T follicular helper cell (primary cell): ENCODE measurements at places on chromosomes 16 and 17.

DNA sequence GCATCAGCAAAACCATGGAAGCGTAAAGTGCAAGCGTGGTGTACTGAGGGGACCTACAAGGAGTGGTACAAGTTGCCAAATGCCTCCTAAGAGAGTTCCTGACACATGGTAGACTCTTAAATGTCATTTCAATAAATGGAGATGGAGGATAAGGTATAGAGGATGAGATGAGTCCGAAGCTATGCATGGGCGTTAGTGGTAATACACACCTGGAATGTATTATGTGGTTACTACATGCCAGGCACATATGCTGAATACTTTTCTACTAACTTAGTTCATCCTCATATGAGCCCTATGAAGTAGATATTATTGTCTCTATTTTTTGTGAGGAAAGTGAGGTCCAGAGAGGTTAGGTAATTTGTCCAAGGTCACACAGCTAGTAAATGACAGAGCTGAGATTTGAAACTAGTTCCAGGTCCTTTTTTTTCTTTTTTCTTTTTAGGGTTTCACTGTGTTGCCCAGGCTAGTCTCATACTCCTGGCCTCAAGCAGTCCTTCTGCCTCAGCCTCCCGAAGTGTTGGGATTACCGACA lies 15.5 kb downstream of the YPEL2 start:
- no peak for DNase-seq

GRCh38 chr16:19346335-19346922 lies 60.9 kb downstream of the CLEC19A start:
- DNase-seq: no peak

DNA sequence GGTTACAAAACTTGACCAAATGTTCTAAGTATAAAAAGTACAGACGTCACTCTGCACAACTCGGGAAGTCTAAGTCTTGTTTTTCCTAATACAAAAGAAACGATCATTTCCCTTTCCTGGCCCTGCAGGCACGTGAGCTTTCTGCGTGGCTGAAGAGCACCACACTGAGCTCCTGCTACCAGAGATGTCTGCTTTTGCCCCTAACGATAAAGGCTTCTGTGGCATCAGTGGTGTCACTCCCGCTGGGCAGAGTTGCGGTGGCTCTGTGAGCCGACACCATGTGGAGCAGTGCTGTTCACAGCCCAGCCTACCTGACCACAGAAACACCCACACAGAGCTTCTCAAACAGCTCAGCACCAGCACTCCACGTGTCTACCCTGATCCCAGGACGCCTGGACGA lies 20.5 kb downstream of the EMC8 start:
- no peak for DNase-seq

DNA sequence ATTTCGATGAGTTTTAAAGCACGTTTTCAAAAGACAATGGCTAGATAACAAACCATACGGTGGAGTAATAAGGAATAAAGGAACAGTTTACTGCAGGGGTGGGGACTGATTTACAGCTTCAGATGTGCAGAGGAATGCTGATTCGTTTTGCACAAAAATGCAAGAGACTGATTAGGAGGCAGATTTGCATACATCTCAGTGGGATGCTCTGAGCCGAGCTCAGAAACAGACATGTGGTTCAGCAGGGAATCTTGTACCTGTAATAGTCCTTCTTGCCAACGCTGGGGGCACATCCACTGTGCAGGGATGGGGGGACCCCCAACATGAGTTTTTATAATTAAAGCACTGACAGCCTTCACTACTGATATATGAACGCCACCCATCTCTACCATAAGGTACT lies 308.0 kb downstream of the GRIN2A start:
- DNase-seq: no peak

GRCh38 chr17:8997994-8998628 lies 23.2 kb upstream of the NTN1 start:
- DNase-seq: peak; percentile 66

- no peak for DNase-seq
Measured at GRCh38 chr17:42639525-42640113, 19.5 kb upstream of the TUBG2 start.

- no peak for DNase-seq
Measured at GRCh38 chr17:5840811-5841446, 229.2 kb upstream of the WSCD1 start.

DNA sequence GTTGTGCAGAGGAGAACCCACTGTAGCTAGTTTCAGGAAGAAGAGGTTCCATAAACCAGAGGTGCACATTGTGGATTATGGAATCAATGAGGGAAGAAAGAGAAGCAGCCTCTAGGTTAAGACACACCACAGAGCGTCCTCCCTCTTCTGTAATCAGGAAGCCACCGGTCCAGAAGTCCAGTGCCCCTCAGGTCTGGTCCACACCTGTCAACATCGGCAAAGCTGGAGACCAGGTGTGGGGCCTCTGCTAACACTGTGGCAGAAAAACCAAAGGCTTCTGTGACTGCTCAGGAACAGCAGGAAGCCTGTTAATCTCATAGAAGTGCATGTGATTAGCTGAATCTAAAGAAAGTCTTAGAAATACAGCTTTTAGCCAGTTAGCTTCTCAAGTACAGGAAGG lies 23.3 kb downstream of the LIMD2 start:
- DNase-seq: no peak

DNA sequence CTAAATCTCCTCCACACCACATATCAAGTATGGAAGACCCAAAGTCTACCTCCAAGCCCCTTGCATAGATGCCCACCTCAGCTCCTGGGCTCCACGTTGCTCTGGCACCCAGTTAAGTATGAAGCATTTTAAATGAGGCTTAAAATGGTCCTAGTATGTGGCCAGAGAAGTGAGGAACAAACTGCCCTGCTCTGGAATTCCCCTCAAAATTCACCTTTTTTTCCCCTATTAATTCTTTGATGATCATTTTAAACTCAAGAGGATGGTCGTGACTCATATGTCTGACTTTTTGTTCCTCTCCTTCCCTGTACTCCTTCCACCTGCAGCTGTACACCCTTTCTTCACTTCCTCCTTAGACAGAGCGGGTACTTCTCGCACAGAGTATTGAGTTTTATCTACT lies 234.5 kb upstream of the MYOCD start:
- no peak for DNase-seq

- no peak for DNase-seq
Measured at GRCh38 chr16:30335598-30336474, 19.3 kb downstream of the CD2BP2 start.

GRCh38 chr17:40576113-40576740 lies 11.0 kb upstream of the CCR7 start:
- DNase-seq: no peak

DNA sequence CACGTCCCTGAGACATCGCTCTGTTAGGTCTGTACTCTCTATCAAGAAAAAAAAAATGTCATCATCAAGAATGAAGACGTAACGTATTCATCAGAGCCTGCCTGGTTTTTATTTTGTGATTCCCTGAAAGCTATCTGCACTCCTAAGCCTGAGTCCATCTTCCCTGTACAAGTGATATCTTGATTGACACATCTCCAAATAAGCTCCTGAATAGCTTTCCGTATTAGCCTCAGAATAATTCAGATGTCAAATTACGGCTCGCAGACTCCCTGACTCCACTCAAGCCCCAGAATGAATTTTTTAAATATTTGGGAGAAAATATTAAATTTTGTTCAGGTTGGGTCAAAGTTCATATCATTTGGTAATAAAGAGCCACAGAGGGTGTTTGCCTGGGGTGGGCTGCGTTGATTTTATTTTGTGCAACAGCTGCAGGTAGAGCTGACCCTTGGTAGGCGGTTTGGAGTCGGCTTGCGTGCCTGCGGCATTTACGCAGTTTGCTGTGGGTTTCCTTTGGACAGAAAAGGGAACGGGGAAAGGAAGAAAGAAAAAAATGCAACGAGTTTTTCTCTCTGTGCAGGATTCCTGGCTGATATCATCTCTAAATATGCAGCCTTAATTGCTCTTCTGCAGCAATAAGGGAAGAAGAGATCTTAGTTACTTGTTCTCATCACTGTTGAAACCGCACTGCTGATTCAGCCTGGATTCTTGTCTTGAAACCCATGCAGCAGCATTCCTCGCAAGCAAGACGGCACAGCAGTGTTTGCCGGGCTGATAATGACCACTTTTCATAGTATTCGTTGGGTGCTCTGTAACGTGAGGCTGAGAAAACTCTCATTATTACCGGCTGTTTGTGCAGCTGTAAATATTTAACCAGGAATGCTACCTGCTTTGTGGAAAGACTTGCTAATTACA lies 114.7 kb downstream of the IRX3 start:
- no peak for DNase-seq

- no peak for DNase-seq
Measured at GRCh38 chr16:76705892-76706291, 428.7 kb downstream of the CNTNAP4 start.

GRCh38 chr17:56393156-56393555 lies 200.3 kb upstream of the NOG start:
- DNase-seq: no peak

GRCh38 chr17:56739776-56740175 lies 93.9 kb downstream of the C17orf67 start:
- no peak for DNase-seq

- no peak for DNase-seq
Measured at GRCh38 chr16:79988721-79989220, 388.2 kb upstream of the MAF start.

- DNase-seq: no peak
Measured at GRCh38 chr17:46759141-46759540, 59.4 kb downstream of the WNT3 start.

DNA sequence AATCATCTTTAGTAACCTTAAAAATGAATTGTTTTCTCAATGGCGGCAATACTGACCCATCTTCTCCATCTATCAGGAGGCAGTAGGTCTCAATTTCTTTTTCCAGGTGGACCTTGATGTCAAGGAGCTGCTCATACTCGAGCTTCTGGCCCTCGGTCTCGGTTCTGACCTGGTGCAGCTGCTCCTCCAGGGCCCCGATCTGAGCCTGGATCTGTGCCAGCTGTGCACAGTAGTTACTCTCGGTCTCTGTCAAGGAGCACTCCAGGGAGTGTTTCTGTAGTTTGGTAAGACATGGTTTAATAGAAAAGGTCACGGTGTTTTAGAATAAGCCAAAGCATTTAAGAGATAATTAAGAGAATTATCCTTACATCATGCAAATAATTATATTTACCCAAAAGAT lies 4.9 kb downstream of the KRT27 start:
- no peak for DNase-seq

- DNase-seq: peak; percentile 52
Measured at GRCh38 chr16:74999609-75000480, 1.0 kb downstream of the ZNRF1 start.

- DNase-seq: no peak
Measured at GRCh38 chr16:49492896-49493626, 119.5 kb downstream of the C16orf78 start.

GRCh38 chr16:72972878-72973571 lies 74.9 kb downstream of the ZFHX3 start:
- DNase-seq: no peak

DNA sequence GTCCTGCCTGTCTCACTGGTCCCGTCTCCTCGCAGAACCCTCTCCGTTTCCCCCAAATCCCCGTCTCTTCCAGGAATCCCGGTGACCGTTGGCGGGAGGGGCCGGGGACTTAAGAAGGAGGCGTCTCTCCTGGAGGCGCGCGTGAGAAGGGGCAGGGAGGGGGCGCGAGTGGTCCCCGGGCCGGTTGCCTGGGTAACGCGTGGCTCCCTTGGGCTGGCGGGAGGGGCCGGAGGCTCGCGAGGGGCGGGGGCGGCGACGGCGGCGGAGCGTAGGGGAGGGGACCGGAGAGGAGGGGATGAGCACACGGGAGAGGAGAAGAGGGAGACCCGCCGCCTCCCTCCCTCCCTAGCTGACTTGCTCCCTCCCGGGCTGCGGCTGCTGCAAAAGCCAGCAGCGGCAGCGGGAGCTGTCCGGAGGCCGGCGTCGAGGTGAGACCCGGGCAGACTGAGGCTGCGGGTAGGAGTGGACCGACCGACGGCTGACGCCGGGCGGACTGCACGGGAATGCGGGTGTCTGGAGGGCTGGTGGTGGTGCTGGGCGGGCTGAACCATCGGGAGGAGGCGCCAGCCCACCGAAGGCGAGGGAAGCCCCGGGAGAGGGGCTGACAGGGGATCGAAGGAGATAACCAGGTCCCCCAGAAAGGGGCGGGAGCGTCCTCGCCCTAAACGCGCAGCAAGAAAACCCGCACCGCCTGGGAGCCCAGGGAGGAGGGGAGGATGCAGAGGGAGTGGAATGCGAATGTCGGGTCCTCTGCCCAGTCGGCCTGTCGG lies at the start of gene PRRT2:
TSS of gene PRRT2 (plus strand) at position 298 of the 770 bp plus-strand sequence. CDS start 862 bp downstream, outside the sequence.
- DNase-seq: no peak

DNA sequence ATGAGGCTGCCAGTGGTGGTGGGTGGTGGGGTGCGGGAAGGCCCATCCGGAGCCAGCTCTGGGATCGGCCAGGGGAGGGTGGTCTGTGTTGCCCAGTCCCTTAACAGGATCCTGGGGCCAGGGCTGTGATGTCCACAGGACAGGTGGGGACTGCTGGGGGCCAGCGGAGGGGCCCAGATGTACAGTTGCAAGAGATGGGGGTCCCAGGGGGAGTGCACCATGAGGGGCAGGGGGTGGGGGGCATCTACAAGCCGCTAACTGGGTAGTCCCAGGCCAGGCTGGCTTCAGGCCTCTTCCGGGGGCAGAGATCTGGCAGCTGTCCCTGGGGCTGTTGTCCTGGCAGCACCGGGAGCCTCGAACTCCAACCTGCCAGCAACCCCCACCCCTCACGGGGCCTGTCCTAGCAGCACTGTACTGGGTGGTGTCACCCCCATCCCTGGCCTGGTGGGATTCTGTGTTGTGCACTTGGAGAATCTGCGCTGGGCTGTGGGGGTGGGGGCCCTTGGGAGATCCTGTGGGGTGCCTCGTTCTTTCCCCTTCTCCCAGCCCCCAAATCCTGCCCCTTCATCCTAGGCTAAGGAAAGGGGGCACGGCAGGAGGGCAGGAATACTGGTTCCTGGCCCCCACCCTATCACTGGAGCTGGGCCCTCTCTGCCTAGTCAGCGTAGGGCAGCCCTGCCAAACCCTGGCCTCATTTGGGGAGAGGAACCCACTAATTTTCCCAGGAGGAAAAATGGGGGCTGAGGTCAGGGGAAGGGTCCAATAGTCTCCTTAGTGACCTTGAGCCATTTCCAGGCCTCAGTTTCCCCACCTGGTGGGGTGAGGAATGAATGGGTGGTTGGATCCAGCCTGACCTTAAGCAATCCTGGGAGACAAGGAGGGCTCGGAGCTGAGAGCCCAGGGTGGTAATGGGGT lies 1.4 kb downstream of the MTSS2 start:
- DNase-seq: no peak

GRCh38 chr16:85617948-85618347 lies 4.8 kb downstream of the GSE1 start:
- no peak for DNase-seq

GRCh38 chr17:78896091-78896833 lies 6.7 kb downstream of the CEP295NL start:
- no peak for DNase-seq

DNA sequence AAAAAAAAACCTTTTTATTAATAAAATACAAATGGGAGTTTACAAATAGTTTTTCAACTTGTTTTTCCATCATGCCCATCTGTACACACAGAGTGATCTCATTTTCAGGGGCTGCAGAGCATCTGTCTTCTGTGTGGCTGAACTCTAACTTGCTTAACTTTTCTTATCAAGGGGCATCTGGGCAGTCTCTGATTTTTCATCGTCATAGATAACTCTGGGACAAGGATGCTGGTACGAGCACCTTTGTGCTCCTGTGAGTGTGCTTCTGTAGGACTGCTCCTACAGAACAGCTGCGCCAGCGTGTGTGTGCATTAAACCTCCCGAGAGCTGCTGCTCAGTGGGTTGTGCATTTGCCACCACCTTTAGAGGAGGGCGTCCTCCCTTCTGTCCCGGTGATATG lies 34.6 kb upstream of the TAC4 start:
- no peak for DNase-seq

- DNase-seq: no peak
Measured at GRCh38 chr17:1506649-1507267, 9.7 kb downstream of the INPP5K start.

GRCh38 chr17:6526362-6527152 lies 29.8 kb downstream of the PITPNM3 start:
- DNase-seq: no peak

GRCh38 chr16:50737420-50737959 lies 4.4 kb upstream of the CYLD start:
- no peak for DNase-seq
